ENCODE measurements at places on chromosomes 2 and 18.

DNA sequence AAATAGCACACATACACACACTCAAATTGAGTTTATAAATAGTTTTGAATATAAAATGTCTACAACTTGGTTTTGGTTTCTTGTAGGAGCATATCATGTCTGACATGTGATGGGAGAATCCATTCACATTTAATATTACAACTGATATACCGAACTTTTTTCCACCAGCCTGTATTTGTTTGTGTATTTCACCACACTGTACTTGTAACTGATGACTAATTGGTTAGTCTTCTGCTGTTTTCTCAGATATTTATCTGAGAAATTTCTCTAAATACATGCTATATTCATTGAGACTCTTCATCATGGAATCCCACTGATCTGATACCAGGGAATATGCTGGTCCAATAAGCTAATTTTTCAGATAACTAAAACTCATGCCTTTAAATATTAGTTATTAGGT is 56.3 kb upstream of the UBXN4 start:
- DNase-seq: no peak

GRCh38 chr2:145777297-145777696 is 1257.4 kb upstream of the ZEB2 start:
- no peak for DNase-seq

- DNase-seq: peak; percentile 63
Measured at GRCh38 chr2:144183727-144184126, 336.2 kb downstream of the ZEB2 start.

DNA sequence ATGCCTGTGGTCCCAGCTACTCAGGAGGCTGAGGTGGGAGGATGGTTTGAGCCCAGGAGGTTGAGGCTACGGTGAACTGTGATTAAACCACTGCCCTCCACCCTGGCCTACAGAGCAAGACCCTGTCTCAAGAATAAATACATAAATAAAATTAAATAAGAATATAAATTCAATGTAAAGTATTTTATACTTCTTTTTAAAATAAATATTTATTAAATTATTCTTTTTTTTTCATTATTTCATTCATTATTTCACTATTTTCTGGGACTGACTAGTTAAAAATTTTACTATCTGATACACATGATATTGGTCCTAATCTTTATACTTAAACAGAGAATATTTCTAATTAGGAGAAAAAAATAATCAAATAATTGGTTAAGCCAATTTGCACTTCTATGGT is 917.6 kb downstream of the ERBB4 start:
- no peak for DNase-seq

DNA sequence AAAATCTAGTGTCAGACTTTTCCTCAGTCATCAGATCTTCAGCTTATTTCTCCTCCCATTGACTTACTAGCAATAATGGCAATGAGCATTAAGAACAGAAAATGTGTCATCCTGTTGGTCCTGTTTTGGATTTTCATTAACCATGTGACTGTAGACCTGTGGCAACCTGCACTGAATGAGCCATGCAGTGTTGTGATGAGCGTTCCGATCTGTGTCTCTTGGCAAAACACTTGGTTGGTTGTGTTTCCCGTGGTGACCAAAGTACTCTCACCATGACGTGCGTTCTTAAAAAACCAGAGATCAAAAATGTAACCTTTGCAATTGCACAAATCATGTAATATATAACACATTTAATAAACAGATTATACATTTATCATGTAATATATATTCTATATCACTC is 138.6 kb downstream of the MAP3K20 start:
- no peak for DNase-seq

- DNase-seq: no peak
Measured at GRCh38 chr2:224151161-224151560, 112.1 kb upstream of the SERPINE2 start.

DNA sequence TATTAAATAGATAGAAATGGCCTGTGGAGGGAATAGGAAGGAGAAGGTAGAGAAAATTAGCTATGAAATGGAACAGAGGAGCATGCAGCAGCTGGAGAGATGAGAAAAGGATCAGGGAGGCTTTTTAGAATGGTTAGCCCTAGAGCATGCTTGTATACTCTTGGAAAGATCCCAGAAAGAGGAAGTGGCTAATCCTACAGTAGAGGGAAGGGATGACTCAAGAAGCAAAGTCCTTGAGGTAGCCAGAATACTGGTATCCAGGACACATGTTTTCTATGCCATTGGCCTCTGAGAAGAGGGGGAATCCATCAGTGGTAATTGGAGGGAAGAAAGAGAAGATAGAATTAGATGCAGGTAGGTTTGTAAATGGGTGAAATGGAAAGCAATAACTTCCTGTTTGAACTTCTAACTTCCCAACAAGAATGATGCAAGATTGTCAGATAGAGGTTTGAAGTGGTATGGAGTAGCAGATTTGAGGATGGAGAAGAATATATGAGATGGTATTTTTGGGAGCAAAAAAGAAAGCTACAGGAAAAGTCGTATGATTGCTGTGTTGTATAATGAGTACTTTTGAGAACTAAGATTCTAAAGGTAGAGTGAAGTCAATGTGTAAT is 17.1 kb upstream of the OSBPL6 start:
- DNase-seq: no peak

- DNase-seq: no peak
Measured at GRCh38 chr2:23244617-23245016, 140.4 kb upstream of the KLHL29 start.

DNA sequence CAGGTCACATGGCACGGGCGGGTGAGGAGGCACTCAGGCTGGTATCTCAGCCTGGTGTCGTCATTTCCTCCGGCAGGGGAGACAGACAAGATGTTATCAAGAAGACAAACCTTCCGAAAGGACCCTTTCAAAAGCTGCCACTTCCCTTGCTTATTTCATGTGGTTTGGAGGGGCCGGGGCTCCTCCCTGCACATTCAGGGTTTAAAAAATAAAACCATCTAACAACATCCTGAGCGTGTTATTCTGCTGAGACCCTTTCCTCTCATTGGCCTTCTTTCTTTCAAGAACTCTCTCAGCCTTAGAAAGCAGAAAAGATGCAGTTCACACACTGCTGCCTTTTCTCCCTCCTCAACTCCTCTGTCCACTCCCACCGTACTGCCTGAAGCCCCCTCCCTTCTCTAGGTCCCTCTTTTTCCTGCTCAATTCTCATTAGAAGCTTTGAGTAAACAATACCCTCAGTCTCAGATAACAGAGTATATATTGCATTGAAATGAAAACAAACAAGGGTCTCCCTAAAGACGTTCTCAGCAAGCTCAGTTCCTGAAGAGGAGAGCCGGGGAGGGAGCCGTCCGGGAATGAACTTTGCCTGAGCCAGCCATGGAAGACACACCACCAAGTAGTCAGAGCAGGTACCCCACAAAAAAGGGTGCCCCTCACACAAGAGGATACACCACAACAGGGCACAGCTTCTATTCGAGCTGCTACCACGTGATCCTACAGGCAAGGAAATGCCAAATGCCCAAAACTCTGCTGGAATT is 9.7 kb downstream of the SMAD7 start:
- DNase-seq: peak; percentile 91

DNA sequence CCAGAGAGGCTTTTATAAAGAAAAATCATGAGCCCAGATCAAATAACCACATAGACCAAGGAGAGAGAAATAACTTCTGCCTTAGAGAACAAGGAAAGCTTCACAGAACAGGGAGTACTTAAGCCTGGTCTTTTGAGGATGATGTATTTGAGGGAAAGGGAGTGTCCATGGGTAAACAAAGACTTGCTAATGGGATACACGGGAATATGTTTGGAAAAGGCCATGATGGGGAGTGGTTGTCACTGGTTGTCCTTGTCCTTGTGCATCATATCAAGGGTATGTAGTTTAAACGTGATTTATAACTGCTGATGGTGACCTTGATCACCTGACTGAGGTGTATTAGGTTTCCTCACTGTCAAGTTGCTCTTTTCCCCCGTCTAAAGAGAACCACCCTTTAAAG is 169.9 kb downstream of the FAM210A start:
- DNase-seq: no peak

DNA sequence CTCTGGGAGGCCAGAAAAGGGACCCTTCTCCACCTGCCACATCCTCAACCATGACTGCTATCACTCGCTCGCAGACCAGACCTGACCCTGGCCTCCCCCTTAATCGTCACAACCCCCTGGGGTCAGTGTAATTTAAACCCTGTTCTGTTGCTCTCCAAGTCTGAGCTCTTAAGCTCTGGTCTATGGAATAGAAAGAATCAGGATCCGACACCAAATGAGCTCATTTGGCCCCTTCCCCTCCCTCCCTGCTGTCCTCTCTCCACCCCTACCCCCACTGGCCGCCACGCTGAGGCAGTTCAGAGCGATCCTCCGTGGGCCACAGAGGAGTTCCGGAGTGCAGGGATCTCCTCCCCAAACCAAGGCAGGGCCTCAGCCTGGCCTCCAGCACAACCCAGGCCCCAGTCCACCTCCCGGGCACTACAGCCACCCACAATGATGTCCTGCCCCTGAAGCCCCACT is 5.3 kb downstream of the DNMT3A start:
- DNase-seq: no peak

GRCh38 chr18:12239431-12239830 is 14.7 kb upstream of the CIDEA start:
- no peak for DNase-seq

DNA sequence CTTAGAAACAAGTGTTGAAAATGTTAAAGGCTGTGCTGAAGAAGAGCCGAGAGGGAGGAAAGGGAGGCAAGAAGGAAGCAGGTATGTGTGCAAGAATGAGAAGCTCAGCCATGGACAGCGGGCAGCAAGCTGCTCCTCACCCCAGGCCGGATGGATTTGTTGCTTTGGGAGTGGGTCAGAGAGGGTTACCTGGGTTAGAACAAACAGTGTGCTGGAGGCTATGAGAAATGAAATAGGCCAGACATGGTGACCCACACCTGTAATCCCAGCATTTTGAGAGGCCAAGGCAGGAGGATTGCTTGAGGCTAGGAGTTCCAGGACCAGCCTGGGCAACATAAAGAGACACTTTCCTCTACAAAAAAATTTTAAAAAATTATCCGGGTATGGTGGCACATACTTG is 97.5 kb downstream of the TANC1 start:
- DNase-seq: no peak

DNA sequence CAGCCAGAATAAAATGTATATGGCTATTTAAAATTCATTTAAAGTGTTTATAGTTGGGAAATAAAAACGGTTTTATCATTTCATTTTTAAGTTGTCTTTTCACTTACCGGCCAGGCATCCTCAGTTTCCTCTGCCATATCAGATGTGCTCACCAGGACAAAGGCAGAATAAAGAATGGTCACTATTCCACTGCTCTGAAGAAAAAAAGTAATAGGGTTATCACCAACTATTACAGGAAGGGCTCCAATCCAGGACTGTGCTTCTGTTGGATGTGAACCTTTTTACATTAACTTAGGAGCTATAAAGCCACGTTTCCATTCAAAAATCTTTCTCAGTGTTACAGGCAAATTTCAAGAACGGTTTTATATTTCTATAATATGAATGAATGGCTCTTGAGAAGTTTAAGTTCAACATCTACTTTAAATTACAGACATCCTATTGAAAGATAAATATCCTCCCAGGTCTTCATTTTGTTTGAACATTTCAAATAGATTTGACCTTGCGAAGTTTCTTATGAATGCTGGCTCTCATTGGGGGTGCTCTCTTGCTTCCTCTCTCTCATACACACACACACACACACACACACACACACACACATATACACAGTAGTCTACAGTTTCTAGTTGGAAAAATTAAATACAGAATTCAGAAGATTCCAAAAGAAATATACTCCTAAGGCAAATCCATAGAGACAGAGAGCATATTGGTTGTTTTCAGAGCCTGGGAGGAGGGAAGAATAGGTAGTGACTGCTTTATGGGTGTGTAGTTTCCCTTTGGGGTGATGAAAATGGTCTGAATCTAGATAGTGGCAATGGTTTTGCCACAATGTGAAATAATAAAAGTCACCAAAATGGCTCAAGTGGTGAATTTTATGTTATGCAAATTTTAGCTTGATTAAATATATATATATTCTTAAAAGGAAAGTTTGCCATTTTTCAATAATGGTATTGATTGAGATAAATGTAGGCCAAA is 2.9 kb upstream of the SLC40A1 start:
- DNase-seq: no peak

- DNase-seq: no peak
Measured at GRCh38 chr2:53257287-53257686, 510.3 kb upstream of the CHAC2 start.

DNA sequence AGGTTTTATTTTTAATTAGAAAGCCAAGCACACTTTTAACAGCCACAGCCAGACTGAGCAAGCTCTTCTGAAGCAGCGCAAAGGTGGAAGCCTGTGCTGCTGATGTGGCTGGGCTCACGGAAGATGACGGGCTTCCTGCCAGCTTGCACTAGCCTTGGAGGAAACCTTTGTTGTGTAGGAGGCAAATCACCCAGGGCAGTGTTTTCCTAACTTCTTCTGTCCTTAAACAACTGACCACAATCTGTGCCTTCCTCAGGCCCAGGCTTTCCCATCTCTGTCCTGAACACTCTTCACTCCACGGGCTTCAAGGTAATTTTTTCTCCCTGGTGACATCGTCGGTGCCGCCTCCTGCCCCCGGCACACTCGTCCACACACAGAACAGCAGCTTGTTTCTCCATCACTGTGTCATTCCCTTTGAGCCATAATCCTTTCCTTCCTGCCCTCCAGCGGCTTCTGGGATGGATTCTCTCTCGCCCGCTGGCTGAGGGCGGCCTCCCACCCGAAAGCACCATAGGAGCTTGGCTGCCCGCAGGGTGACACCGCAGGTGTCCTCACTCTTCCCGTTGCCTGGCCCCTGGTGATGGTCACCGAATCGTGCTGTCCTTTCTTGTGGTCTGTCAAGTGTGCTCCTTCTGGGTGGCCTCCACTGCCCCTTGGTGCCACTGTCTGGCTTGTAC is 31.1 kb upstream of the INHBB start:
- DNase-seq: no peak

GRCh38 chr18:35969676-35970075 is 2.8 kb upstream of the RMP24 start:
- no peak for DNase-seq

GRCh38 chr2:166593403-166593802 is 99.4 kb upstream of the SCN7A start:
- DNase-seq: no peak

GRCh38 chr2:4556135-4556896 is 852.9 kb downstream of the DCDC2C start:
- no peak for DNase-seq

GRCh38 chr2:96264656-96265348 is 995 bp downstream of the TMEM127 start:
- peak; percentile 15 for DNase-seq

GRCh38 chr2:113826346-113827285 is 63.3 kb upstream of the ACTR3 start:
- no peak for DNase-seq

DNA sequence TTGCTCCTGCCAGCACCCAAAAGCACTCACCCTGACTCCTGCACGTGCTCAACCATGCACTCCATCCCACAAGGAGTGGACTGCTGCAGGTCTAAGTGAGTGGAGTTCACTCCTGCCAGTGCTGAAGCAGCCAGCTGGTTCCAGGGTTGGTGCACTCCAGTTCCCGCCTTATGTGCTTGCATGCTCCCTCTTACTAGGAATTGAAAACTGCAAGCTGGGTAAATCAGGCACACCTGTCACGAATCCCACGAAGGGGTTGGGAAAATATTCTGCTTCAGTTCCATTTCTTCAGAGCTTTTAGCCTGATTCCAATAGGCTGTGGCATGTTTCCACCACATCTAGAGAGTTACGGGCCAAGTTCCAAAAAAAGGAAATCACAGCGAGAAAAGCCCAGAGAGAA is 1365.5 kb upstream of the CHAC2 start:
- DNase-seq: no peak

All from effector CD4-positive, alpha-beta T cell (primary cell).